ENCODE measurements at places on chromosomes 2 and 18. TPM values are rescaled to one million over a fixed set of nuclear protein-coding genes. Genes with fewer than 3 reads are reported as not detected.

The CNRIP1 gene
- 24.1 TPM for total RNA-seq

The SCG2 gene
- 2.3 TPM for total RNA-seq

The EHBP1 gene
- 37.4 TPM for total RNA-seq

The CDKL4 gene
- 1.3 TPM for total RNA-seq

The SATB2 gene
- 1.3 TPM for total RNA-seq
